ENCODE measurements at places on chromosomes 2 and 18.

DNA sequence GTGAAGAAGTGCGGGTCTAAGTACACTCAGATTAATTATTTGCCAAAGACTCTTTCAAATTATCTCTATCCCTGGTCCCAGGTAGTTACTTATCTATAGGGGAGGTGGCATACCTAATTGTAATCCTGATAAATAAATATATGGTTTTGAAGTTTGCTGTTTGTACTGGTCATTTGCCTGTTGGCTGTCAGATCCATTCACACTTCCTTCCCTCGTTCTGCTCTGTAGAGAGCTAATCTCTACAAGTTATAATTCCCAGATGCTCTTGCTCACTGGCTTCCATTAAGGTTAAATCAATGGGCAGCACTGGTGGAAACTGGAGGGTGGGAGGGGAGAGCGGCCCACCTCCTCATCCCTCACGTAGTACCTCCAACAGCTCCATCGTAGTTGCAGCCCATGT lies 447.1 kb downstream of the TXNL1 start:
- no peak for DNase-seq

GRCh38 chr2:34242763-34243123 lies 643.6 kb upstream of the FAM98A start:
- DNase-seq = no peak

GRCh38 chr2:17195016-17195415 lies 323.2 kb downstream of the RAD51AP2 start:
- DNase-seq = no peak

GRCh38 chr18:76264198-76264875 lies 230.7 kb downstream of the ZNF516 start:
- DNase-seq = no peak

DNA sequence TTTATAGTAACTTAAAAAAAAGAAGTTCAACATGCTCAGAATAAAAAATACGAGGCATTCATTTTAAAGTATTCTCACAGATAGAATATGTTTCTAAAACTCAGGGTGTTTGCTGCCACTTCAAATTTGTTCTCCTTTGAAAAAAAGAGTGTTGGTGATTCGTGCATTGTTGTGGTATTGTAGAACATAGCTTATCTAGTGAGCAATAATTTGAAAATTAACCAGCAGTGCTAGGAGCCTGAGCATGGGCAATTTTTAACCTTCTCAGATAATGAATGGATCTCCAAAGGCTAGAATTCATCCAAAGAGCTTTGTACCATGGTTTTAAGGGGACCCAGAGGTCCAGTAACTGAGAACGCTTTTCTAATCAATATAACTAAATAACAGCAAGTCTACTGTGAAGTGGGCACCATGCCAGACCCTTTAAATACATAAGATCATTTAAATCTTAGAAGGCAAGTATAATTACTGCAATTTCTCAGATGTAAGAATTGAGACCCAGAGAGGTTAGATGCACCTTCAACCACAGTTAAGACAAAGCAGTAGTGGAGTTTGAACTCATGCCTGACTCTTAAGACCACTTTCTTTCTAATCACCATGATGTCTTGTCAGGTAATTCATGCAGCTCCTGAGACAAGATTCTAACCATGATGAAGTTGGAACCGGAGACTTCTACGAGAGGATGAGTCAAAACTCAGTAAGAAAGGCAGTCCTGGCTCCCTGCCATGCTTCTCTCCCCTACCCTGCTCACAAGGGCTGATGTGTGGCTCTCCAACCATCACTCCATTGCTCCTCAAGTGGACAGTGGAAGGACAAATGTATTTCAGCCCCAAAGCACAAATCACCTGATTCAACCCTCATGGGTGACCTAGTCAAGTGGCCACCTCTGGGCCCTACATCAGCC lies 3.4 kb downstream of the CYRIA start:
- no peak for DNase-seq

GRCh38 chr2:55158111-55158814 lies 73.8 kb downstream of the CLHC1 start:
- DNase-seq = no peak

DNA sequence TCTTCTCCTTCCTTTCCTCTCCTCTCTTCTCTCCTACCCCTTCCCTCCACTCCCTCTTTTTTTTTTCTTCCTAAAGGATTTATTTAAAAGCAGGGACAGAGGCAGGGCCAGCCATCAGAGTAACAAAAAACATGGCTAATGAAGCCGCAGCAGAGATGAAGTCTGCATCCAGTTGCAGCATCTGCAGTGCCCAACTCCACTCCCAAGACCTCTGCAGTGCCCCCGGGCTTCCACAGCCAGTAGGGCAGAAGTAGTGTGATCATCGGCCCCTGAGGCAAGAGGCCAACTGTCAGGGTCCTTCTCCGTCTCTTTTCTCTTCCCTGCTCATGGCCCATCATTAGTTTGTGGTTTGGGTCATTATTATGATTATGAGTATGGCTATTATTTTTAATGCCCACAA lies 4.2 kb upstream of the EGR4 start:
- no peak for DNase-seq

DNA sequence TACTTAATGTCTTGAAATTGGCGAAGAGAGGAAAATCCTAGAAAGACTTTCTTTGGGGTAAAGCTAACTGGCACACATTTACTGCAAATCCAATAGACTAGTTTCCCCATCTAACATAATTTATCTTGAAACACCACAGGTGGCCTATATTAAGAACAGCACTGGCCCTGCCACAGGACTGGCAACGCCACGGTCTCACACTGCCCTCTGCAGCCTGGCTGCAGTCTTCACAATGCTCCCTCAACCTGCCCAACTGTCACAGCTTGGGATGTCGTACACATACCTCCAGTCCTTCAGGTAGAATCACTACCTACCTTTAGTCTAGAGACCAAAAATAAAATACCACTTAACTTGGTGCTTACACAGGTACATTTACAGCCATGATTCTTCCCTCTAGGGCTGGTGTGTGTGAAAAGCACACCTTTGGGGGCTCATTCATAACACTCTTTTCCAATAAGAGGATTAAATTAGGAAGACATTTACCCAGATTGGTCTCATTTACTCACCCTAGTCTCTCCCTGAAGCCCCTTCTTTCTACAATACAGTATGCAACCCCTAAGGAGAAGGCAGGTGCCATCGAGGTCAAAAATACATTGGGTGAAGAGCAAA lies 222.2 kb downstream of the C1D start:
- DNase-seq = no peak

GRCh38 chr2:70886541-70886987 lies 49.1 kb upstream of the ATP6V1B1 start:
- DNase-seq = no peak

DNA sequence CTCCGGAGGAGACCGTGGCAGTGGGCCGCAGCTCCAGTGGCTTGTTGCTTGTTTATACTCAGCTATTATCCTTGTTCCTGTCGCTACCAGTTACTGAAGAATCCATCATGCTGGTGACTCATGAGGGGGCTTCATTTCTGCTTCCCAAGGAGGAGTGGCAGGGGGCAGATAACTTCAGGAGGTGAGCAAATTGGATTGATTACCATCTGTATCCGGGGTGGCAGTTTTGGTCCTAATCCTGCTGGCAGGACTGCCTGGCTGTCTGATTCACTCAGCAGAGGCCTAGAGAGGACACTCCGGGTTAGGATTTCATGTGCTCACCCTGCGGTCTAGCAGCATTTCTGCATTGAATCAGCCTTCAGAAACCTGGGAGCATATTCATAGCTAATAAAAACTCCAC lies 230.0 kb downstream of the ACTR3 start:
- DNase-seq = no peak

GRCh38 chr18:40852406-40852805 lies 1102.6 kb upstream of the PIK3C3 start:
- no peak for DNase-seq

DNA sequence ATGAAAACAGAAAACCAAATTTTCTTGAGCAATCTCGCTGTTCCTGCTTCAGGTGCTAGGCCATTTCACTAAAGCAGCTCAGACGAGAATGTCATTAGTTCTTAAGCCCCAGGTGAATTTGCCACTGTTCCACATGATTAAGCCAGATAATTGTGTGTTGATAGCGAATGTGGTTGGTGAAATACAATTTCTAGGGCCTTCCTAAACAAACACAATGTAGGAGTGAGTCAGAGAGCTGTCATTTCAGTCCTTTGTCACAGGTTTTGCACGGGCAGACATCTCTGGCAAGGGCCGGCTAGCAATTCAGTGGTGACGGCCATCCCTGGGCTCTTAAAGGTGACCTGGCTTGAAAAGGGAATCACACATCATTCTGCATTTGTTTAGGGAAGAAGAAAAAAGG lies 170.7 kb downstream of the TMEM182 start:
- DNase-seq = no peak

DNA sequence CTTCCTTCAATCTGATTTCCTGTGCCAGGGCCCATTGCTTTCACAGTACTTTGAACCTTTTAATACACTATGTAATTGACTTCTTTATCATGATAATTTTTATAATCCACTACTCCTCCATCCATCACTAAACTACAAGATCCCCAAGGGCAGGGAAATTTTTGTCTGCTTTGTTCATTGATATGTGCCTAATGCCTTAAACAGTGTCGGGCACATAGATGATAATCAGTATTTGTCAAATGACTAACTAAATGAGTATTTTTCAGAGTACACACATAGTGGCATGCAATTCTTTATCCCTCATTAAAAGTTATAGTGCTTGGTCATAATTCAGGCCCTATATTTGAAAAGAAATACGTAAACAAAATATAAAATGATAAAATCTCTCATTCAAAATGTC lies 5.3 kb upstream of the STAMBP start:
- DNase-seq = no peak

- no peak for DNase-seq
Measured at GRCh38 chr2:101734505-101735165, 37.1 kb downstream of the MAP4K4 start.

DNA sequence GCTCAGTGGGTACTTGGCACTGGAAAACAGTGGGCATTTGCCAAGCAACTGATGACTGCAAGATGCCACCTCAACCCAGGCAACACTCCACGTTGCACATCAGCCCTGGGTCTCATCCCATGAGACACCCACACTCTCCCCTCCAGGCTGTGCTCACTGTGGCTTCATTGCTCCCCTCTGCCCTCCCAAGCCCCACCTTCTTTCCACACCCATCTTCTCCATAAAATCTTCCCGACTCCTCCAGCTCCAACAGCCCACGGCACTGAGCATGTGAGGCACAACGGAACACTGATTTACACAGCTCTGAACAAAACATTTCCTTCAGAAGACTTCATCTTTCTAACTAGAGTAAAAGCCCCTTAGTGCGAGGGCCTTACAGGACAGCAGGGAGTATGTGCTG lies 117.8 kb upstream of the ACAA2 start:
- no peak for DNase-seq

DNA sequence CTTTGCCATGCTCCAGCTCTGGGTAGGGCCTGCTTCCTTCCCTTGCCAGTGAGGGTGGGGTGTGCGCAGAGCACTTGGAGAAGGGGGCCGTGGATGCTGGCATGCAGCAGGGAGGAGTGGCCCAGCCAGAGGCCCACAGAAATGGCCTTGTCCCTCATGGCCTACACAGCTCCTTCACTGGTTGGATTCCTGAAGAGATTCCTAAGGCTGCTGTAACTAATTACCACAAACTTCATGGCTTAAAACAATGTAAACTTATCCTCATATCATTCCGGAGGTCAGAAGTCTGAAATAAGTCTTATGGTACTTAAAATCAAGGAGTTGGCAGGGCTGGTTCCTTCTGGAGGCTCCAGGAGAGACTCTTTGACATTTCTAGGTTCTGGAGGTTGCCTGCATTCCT lies 195.2 kb downstream of the GLI2 start:
- no peak for DNase-seq

GRCh38 chr2:218754781-218755180 lies 27.2 kb upstream of the CYP27A1 start:
- DNase-seq = no peak

- DNase-seq = no peak
Measured at GRCh38 chr18:55988537-55988936, 400.5 kb upstream of the TCF4 start.

GRCh38 chr2:84989927-84990326 lies 19.0 kb downstream of the KCMF1 start:
- DNase-seq = no peak

- no peak for DNase-seq
Measured at GRCh38 chr2:4782647-4783046, 909.5 kb upstream of the SOX11 start.

- DNase-seq = no peak
Measured at GRCh38 chr2:150063432-150063889, 424.0 kb downstream of the RND3 start.

DNA sequence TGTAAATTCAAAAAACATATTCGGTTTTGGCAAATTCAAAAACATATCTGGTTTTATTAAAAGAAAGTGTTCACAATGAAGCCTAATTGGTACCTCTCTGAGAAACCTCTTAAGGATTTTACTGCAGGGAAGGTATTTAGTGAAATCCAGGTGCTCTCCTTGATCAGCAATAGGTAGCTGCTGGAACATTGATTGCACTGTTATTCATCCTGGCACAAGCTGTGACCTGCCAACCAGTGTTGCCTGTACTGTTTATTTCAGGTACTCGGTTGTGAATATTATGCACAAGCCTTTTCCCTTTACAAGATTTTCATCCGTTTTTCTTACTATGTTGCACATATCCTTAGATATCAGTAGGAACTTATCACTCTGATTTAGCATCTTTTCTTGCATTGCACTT lies 155.8 kb upstream of the ZEB2 start:
- no peak for DNase-seq

DNA sequence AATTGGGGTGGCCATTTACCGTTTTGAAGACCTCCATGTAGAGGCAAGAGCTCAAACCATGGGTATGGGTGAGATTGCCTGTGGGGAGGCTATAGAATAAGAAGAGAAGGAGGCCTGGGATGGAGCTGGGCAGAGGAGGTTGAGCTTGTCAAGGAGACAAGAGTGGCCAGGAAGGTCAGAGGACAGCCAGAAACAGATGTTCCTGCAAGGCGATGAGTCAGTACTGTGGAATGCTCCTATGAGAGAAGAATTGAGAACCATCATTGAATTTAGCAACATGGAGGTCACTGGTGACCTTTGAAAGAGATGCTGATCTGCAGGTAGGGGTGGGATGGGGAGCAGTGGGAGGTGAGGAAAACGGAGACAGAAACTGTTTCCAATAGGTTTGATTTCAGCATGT lies 3.5 kb downstream of the ACSL3 start:
- DNase-seq = no peak

DNA sequence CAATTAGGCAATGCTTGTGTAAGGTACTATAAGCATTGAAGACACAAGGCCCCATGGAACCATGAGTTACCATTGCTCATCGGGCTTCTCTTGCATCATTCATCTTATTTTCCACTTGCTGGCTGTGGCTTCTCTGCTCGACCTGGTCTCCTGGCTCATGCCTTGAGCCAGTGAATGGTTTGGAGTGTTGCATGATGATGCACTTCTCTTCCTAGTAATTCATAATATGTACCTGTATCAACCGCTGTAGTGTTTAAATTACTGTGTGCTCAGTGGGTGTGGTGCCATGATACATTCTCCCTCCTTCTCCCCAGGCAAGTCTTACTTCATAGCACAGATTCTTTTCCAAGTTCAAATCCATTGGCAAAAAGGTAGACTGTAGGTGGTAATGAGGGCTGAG lies 66.8 kb downstream of the ABCA12 start:
- DNase-seq = no peak

GRCh38 chr2:32192418-32192817 lies 26.8 kb downstream of the SLC30A6 start:
- DNase-seq = no peak
